ENCODE measurements at places on chromosomes 2 and 18. TPM values are rescaled to one million over a fixed set of nuclear protein-coding genes. Genes with fewer than 3 reads are reported as not detected.

GRCh38 chr2:150469706-150470274 lies 17.7 kb downstream of the RND3 start:
- DNase-seq: peak; percentile 5
- no peak overlapping the region for H3K4me3 ChIP-seq
- peaks cover 59% of the 10 kb centered on the region for H3K36me3 ChIP-seq
- H3K27me3 ChIP-seq: no peaks in the 10 kb centered on the region
- H3K4me1 ChIP-seq: peaks cover 97% of the 10 kb centered on the region
- peak overlapping the region; percentile 3 for H3K27ac ChIP-seq

DNA sequence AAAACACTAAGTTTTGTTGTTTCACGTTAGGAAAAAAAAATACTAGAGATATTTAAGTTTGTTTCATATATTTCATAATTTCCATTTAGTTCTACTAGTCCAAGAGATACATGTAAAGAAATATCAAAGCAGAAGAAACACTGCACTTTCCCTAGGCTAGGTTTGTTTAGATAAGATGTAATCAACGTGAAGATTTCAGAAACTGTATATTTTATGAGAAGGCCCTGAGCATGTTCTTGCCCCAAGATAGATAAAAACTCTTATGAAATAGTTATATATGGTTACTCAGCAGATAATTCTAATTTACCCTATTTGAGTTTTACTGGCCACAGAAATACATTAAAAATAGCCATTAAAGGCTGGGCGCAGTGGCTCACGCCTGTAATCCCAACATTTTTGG lies 143.6 kb upstream of the CBLN2 start:
- no peaks in the 10 kb centered on the region for H3K36me3 ChIP-seq
- no peak overlapping the region for H3K4me3 ChIP-seq
- H3K27me3 ChIP-seq: no peaks in the 10 kb centered on the region
- H3K4me1 ChIP-seq: no peaks in the 10 kb centered on the region
- no peak for DNase-seq
- H3K27ac ChIP-seq: no peak overlapping the region

- no peak overlapping the region for H3K4me3 ChIP-seq
- H3K27me3 ChIP-seq: no peaks in the 10 kb centered on the region
- H3K4me1 ChIP-seq: no peaks in the 10 kb centered on the region
- DNase-seq: no peak
Observed at GRCh38 chr2:163919717-163920116, 183.9 kb upstream of the FIGN start.

Gene L3MBTL4
- not detected for polyA plus RNA-seq

Gene SH3BP4
- 85.2 TPM for polyA plus RNA-seq

All from endothelial cell of umbilical vein (primary cell).